CD4-positive, alpha-beta T cell treated with Interleukin-21 for 1 hour (primary cell): ENCODE measurements at places on chromosomes 6 and 20.

GRCh38 chr6:18022398-18023231 lies 35.2 kb upstream of the KIF13A start:
- DNase-seq = no peak

DNA sequence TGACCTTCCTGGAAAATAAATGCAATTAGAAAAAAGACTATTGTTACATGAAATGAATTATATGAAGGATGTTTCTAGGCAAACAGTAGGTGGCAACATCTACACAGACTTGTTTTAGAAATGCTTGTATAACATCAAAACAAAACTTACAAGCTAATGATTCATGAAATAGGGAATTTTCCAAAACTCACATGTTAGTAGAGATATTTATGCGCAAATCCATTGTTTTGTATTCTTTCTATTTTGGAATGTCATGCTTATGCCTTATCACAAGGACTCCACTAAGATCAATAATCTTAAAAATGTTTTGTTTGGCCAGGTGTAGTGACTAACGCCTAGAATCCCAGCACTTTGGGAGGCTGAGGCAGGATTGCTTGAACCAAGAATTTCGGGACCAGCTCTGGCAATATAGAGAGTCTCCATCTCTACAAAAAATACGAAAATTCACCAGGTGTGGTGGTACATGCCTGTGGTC lies 32.3 kb upstream of the LGSN start:
- DNase-seq = no peak

- DNase-seq = no peak
These were observed 575.3 kb downstream of the FRK start for GRCh38 chr6:115485400-115485799.

GRCh38 chr6:72850469-72850868 lies 228.6 kb downstream of the KCNQ5 start:
- no peak for DNase-seq

GRCh38 chr6:3579652-3580175 lies 122.9 kb upstream of the SLC22A23 start:
- DNase-seq = no peak

GRCh38 chr20:1809131-1809572 lies 86.1 kb upstream of the SIRPA start:
- DNase-seq = no peak

DNA sequence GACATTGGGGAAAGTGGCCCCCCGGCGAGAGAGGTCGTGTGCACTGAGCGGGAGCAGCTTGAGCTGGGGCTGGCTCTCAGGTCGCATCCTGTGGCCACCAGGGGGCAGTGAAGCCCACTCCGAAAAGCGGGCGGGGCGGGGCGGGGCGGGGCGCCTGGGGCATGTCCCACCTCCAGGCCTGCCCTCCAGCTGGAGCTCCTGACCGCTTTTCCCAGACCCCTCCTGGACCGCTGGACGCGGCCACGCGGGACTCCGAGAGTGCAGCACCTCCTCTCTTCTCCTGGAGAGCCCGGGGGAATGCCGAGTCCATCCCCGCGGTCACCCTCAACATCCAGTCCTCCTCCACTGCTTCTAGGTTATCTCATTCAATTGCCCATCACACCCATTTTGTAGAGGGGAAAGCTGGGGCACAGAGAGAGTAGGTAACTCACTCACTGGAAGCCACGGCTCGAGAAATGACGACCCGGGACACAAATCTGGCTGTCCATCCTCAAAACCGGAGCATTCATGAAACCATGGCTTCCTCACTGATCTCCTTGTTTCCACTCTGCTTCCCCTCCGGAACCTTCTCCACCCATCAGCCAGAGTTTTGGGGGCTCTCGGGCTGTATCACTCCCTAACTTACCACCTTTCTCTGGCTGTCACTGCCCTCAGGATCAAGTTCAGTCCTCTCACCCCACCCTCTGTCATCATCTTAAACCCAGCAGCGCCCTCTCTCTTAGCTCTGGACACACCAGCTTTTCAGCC lies 24.1 kb downstream of the COX4I2 start:
- DNase-seq = peak; percentile 78

GRCh38 chr6:166589337-166589731 lies 2.9 kb upstream of the RAMACL start:
- DNase-seq = no peak

DNA sequence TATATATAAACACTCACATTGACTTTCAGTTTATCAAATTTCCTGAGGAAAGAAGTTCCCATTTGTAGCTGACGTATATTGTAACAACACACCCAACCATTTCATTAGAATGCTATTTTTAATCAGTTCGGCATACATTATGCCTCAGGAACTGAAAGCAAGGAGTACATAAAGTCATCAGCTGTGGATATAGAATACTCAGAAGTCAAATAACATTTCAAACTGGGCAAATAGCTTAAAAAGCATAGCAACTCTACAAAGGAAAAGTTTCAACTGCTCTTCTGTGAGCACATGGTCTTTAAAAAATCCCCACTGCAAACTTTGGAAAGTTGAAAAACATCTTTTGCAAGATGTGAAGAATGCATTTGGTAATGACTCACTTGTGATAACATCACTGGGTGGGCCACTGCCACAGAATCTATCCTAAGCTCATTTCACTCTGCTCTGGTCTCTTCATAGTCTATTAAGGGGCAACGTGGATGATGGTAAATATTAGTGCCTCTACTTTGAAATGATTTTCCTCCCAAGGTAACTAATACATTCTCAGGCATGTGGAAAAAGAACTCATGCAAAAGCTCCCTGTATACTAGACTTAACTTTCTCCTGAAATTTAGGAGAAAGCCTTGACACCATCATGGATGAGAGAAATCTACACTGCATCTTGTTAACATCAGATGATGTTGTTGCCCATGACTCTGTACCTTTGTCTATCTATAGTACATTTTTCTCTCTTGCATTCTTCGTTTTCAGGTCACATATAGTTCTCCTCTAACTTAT lies 49.2 kb downstream of the FYN start:
- DNase-seq = peak; percentile 59

- DNase-seq = no peak
These were observed 40.4 kb downstream of the ESF1 start for GRCh38 chr20:13744352-13744751.

DNA sequence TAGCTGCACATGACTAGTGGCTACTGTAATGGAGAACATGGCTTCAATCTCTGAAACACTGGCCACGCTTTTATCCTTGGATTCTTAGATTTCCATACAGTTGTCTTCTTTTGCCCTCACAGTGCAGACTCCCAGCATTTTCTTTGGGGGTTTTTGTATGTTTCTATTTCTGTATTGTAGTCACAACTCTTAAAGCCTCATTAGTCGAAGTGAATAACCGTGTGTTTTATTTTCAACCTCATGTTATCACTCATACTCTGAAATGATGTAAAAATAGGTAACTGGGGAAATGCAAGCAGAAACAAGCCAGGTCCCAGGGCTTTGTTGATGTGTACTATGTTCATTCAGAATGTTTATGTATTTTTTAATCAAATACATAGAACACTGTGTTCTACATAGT lies 162.9 kb downstream of the JARID2 start:
- no peak for DNase-seq

GRCh38 chr6:168132531-168133167 lies 53.6 kb upstream of the FRMD1 start:
- no peak for DNase-seq

- DNase-seq = no peak
These were observed 53.3 kb downstream of the SOD2 start for GRCh38 chr6:159639721-159640120.

GRCh38 chr6:26375270-26375669 lies 7.6 kb upstream of the BTN2A2 start:
- DNase-seq = no peak

DNA sequence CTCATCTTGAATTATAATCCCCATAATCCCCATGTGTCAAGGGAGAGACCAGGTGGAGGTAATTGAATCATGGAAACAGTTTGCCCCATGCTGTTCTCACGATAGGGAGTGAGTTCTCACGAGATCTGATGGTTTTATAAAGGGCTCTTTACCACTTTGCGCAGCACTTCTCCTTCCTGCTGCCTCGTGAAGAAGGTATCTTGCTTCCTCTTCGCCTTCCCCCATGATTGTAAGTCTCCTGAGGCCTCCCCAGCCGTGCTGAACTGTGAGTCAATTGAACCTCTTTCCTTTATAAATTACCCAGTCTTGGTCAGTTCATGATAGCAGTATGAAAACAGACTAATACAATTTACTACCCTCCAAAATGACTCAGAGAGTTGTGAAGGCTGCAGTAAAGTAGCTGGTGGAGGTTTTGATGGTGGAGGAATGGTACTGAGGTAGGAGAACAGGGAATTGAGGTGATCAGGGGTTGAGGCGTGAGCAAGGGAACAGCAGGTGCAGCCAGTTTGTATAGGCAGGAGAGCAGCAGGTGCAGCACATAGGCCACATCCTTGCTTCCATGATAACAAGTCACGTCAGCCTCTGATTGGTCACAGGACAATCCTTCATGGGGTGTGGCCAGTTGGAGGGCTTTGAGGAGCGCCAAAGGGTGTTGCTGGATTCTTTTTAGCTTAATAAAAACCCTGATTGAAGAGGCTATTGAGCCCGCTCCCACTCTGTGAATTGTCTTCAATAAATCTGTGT lies 150.0 kb downstream of the CDC5L start:
- DNase-seq = no peak

DNA sequence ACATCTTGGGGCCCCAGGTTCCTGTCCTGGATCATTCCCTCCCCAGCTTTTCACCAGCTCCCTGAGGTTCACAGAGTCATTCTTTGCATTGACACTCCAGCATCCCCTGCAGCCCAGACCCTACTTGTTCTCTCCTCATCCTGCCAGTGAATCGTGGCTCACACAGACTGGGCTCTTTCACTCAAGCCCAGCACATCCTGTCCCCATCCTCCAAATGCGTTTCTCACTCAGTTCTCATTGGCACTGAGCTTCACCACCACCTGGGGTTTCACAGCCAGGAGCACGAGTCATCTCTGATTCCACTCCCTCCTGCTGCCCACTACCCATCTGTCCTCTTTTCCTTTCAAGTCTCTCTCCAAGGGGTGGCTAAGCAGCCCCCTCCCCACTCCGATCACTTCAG lies 85.4 kb upstream of the NNAT start:
- DNase-seq = no peak

DNA sequence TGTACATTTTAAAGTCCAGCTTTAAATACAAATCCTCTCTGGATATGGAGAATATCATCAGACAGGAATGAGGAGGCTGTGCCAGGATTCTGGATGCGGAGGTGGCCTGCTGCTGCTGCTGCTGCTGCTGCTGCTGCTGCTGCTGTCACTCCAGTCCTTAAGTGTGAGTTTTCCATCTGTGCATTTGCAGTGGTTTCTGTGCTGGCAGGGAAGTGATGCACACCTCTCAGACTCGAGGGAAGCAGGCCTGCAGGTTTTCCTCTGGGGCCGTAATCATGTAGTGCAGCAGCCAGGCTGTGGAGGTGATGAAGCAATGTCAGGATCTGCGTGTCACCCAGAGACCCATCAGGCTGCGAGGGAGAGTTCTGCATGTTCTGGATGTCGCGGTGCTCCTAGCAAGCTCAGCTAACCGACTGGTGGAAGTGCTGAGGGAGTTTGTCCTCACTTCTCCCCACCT lies 32.0 kb downstream of the CFAP61 start:
- DNase-seq = no peak

- DNase-seq = no peak
These were observed 568 bp downstream of the CCDC170 start for GRCh38 chr6:151494235-151494935.

- DNase-seq = no peak
These were observed 4.3 kb upstream of the KIF25 start for GRCh38 chr6:167993169-167993568.

GRCh38 chr6:161418463-161418945 lies 144.6 kb upstream of the AGPAT4 start:
- peak; percentile 43 for DNase-seq

- no peak for DNase-seq
These were observed 265.4 kb downstream of the CDH4 start for GRCh38 chr20:61517419-61517818.

- no peak for DNase-seq
These were observed 100.1 kb downstream of the ZFAND3 start for GRCh38 chr6:37919417-37920157.

GRCh38 chr6:31834367-31835250 lies 7.1 kb downstream of the HSPA1B start:
- peak; percentile 85 for DNase-seq

GRCh38 chr6:16721977-16722376 lies 39.3 kb downstream of the ATXN1 start:
- DNase-seq = no peak

- no peak for DNase-seq
These were observed 23.2 kb upstream of the SAMHD1 start for GRCh38 chr20:36974660-36975059.

DNA sequence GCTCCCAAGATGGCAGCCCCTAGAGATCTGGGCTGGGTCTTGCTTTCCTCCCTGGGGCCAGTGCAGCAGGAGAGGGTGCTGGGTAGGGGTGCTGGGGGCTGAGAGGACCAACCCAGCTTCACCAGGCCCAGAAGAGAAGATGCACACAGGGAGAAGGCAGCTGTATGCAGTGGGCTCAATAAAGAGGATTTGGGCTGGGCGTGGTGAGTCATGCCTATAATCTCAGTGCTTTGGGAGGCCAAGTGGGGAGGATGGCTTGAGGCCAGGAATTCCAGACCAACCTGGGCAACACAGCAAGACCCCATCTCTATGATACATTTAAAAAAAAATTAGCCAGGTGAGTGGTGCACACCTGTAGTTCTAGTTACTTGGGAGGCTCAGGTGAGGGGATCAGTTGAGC lies 25.7 kb upstream of the EMILIN3 start:
- DNase-seq = no peak

DNA sequence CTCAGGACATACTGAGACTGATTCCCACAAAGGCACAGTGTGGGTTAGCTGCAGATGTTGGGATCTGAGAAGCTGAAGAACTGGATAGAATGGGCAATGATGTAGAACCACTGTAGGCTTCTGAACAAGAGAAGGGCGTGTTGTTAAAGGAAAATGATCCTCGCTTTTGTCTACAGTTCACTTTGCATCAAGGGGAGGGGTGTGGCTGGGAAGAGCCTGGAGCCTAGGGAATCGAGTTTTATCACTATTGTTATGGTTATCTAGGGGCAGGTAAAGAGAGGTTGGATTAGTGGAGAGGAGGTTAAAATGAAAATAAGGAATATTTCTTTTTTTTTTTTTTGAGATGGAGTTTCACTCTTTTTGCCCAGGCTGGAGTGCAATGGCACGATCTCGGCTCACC lies 768.1 kb downstream of the KIF16B start:
- DNase-seq = no peak

- no peak for DNase-seq
These were observed 37.2 kb upstream of the STXBP5 start for GRCh38 chr6:147166992-147167391.

- DNase-seq = no peak
These were observed 532.6 kb upstream of the JARID2 start for GRCh38 chr6:14713008-14713960.

DNA sequence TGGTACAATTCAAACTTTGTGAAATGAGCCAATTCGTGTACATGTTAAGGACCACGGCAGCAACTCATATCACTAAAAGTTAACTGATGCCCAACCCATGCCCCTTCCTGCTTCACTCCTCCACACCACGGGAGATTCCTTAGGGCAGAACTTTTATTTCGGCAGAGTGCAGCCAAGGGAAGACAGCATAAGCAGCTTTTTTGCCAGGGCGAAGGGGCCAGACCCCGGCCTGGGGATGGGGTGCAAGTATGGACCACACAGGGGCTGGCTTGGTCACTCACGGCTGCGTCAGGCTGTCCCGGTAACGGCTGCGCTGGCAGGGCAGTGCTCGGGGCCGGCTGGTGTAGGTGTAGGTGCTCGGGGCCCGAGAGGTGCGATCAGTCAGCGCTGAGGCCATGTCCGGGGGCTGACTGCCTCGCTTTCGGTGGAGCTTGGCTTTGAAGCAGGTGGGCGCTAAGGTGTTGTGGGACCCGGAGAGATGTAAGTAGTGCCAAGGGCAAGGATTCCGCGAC lies 792 bp downstream of the RSPH3 start:
- DNase-seq = no peak

- no peak for DNase-seq
These were observed 235.4 kb downstream of the CDC5L start for GRCh38 chr6:44622956-44623355.
